ENCODE measurements at places on chromosomes 4 and X.

DNA sequence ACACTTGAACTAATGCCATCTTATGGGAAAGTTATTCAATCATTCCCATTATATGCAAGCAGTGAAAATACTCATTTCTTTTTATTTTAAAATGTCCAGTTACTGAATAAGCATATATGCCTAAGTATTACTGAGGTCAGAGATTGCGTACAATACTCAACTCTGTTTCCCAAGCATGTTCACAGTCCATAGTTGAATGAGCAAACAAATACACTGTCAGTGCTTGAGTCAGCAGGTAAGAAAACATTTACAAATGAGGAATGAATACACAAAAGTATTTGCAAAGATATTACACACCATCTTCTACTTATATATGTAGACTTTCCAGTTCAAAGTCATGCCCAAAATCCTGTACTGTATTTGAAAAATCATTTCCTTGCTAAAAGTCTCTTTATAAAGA, 74.1 kb downstream of the TSPAN5 start:
- DNase-seq, result no peak

GRCh38 chr4:150379454-150379853, 202.5 kb upstream of the MAB21L2 start:
- DNase-seq, result no peak

- DNase-seq, result peak; percentile 34
Measured at GRCh38 chrX:1582686-1583437, 8.5 kb upstream of the AKAP17A start.

DNA sequence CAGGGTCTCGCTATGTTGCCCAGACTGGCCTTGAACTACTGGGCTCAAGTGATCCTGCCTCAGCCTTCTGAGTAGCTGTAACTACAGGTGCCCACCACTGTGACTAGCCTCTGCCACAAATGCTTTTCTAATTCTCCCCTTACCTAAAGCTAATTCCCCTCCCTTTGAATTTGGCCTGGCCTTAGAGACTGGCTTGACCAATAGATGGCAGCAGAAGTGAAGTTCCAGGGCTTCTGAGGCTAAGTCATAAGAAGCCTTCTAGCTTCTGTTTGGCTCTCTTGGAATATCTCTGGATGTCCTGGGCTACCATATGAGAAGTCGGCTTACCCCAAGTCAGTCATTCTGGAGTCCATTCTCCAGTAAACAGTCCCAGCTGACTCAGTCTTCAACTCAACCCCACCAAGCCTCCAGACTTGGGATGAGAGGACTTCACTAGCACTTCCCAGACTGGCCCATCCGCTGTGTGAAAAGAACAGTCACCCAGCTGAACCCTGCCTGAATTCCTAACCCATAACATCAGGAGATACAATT, 61.0 kb downstream of the HPRT1 start:
- DNase-seq, result no peak

GRCh38 chr4:99852199-99852749, 35.6 kb downstream of the DAPP1 start:
- no peak for DNase-seq

GRCh38 chr4:139202991-139203390, 26.0 kb upstream of the ELF2 start:
- DNase-seq, result no peak

GRCh38 chrX:71067712-71068043, 456 bp downstream of the SNX12 start:
- DNase-seq, result no peak

DNA sequence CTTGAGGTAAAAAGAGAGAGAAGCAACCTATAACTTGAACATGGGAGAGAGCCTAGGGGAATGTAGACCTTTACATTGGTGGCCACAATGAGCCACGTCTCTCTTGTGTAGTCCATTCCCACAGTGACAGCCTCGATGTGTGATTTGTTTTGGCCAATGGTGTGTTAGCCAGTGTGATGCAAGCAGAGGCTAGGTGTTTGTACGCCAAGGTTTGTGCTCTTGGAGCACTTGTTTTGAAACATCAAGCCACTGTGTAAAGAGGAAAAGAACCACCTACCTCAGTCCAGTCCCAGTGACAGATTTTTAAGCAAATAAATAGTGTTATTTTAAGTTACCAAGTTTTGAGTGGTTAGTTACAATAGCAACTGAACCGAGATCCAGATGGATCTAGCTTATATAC, 23.9 kb upstream of the TMEM192 start:
- no peak for DNase-seq

GRCh38 chr4:145557720-145558119, 61.5 kb upstream of the MMAA start:
- DNase-seq, result no peak

DNA sequence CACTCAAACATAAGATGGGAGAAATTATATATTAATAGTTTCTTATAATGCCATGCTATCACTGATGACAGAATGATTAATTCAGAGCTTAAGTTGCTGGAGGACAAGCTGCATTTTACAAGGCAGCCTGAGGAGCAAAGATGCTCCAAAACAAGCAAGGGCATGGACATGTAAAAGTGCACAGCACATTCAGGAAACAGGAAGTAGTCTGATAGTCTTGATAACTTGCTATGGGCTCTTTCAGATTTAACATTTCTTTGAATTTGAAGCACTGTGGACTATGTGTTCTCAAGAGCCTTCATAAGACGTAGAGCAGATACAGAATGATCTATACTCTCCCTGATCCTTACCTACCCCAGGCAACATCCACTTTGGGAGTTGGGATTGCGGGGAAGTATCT, 50.0 kb downstream of the AMMECR1 start:
- DNase-seq, result no peak

GRCh38 chrX:123899701-123900100, 39.8 kb downstream of the XIAP start:
- DNase-seq, result no peak

GRCh38 chr4:152862608-152863007, 73.5 kb upstream of the FHDC1 start:
- no peak for DNase-seq

DNA sequence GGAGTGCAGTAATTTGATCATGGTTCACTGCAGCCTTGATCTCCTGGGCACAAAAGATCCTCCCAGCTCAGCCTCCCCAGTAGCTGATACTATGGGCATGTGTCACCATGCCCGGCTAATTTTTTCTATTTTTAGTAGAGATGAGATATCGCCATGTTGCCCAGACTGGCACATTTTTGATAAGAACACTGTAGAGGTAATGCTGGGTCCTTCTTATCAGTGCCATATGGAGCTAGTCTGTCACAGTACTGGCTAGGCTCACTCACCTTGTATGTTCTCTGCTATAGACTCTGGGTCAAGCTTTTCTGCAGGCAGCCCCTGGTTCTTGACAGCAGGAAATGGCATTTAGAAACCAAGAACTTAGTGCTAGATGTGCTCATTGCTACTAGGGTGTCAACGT, 53.9 kb downstream of the BCOR start:
- DNase-seq, result no peak

GRCh38 chrX:130529531-130529930, 127.7 kb downstream of the RBMX2 start:
- DNase-seq, result no peak

GRCh38 chrX:42079968-42080367, 156.6 kb upstream of the CASK start:
- no peak for DNase-seq

Measured in vagina (tissue), 2 donors.